CD4-positive, alpha-beta T cell (primary cell): ENCODE measurements at places on chromosomes 7 and 10.

DNA sequence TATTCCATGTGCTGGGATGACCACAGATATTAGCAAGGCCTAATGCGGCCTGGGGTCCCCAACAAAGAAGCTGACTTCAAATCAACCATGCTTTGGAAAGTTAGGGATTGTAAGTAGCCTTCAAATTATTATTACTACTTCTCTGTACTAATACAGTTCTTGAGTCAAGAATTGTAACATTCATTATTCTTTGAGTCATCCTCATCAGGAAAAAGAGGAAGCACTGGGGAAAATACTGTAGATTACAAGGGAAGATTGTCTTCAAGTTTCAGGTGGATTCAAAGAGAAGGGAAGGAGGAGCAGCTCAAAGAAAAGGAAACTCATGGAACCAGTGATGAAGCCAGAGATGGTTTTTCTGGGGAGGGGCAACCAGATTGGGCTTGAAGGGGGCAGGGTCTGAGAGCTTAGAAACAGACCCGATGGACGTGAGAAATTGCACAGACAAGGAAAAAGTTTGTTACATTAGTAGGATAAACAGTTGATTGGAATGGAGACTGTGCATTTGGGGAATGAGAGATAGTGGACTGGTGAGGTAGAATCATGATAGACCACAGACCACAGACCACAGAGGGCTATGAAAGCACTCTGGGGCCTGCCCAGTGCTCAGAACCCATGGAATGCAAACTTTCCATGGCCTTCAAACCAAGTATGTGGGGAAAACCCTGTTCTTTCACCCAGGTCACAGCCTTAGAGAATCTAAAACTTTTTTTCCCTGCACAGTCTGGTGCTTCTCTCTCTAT, 209.9 kb downstream of the ZNF365 start:
- DNase-seq = no peak

DNA sequence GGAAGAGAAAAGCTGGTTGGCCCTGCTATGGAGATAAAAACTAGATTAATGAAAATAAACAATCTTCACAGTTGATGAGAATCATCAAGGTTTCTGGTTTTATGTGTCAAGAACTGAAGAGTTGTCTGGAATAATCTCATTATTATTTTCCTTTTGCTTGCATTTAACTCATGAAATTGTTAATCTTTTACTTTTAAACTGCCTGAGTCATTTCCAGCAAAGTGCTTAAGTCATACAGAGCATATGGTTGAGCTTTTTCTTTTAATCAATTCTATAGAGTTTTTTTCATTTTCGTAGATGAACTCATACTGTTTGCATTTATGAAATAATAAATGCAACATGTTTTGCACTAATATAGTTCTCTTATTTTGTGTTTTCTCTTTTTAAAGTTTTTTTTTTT, 747.9 kb downstream of the NXPH1 start:
- no peak for DNase-seq

GRCh38 chr7:149496642-149497391, 792 bp downstream of the ZNF746 start:
- peak; percentile 65 for DNase-seq

DNA sequence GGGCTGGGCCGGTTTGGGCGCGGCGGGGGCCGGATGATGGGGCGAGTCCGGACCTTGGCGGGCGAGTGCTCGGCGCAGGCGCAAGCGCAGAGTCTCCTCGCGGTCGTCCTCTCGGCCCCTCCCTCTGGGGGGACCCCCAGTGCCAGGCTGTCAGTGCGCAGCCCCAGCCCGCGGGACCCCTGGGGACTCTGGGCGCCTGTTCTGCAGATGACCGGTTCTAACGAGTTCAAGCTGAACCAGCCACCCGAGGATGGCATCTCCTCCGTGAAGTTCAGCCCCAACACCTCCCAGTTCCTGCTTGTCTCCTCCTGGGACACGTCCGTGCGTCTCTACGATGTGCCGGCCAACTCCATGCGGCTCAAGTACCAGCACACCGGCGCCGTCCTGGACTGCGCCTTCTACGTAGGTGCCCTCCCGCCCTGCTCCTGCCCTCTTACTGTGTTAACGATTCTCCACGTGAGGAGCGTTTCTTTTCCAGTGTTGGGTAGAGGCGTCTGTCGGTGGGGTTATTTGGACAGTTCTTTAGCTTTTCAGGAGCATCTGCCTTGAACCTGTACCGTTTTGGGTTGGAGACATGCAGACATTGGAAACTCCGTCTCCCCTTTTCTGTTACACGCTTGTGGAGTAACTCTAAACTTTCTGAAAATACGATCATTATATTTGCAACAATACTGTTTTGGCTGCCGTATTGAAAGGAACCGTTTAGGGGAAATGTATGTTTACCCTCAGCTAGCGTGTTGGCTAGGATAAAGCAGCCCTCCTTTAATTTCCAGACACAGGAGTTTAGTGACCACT, 706 bp downstream of the BUB3 start:
- no peak for DNase-seq

DNA sequence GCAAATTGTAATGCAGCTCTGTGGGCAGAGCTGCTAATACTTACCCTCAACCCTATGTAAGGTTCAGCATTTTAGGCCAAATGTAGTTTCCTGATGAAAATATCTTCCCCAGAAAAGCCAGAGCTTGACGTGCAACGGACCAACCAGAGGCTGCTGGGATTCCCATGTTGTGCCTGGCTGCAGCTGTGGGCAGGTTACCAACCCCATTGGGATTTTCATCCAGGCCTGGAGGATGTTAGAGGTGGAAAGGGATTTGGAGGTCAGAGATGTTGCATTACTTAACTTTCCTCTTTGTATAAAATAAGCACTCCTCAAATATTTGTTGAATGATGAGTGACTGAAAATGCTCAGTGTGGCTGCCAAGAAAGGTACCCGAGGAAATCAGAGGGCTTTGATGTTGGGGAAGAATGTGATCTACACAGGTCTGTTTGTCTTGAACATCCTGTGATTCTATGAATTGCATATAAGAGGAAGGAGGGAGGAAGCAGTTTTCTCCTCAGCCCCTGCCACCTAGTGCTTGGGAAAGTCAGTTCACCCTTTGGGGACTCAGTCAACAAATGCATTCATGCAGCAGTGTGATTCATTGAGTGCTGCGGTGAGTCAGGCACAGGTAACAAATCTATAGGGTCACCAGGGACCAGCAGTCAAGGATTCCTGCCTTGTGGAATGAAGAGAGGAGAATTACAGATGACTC, 487.2 kb downstream of the RPS24 start:
- DNase-seq = peak; percentile 12

DNA sequence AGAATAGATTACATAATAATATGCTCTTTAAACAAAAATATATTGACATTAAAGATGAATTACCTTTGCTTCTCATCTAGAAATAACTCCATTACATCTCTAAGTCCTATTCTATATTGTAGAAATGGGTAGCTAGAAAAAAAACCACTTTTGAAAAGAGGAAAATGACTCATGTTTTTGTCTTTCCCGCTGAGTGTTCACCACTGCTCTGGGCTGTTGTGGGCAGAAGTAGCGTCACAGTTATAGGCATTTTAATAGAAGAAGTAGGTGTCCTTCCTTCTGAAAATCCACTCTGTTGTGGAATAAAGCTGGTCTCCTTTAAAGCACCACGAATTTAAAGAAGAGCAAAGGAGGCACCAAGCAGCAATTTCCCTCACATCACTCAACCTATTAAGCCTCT, 117.6 kb upstream of the NFE2L3 start:
- DNase-seq = no peak

- no peak for DNase-seq
Measured at GRCh38 chr7:22090512-22090911, 144.8 kb upstream of the CDCA7L start.

- DNase-seq = no peak
Measured at GRCh38 chr10:62384447-62385081, 10.4 kb downstream of the ZNF365 start.

- DNase-seq = no peak
Measured at GRCh38 chr7:13540429-13540828, 449.0 kb downstream of the ETV1 start.

- DNase-seq = no peak
Measured at GRCh38 chr7:140676306-140676705, 3.6 kb downstream of the ADCK2 start.

GRCh38 chr10:94123258-94123995, 129.7 kb downstream of the PLCE1 start:
- DNase-seq = no peak

- no peak for DNase-seq
Measured at GRCh38 chr10:71297343-71297742, 21.7 kb upstream of the SLC29A3 start.

DNA sequence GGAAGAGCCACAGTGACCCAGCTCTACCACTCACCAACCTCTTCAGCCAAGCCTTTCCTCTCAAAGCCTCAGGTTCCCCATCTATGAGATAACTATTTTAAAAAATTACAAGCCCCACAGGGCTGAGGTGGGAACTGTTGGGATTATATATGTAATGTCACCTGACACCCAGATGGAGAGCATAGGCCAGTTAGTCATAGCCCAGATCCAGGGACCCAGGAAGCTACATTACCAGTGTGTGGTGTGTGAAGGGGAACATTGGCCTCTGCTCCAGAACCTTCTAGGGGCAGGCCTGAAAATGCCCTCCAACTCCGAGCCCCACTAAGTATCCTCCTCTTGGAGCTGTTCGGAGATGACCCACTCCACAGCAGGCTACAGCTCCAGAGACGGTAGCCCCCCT, 162.4 kb downstream of the NRF1 start:
- no peak for DNase-seq

DNA sequence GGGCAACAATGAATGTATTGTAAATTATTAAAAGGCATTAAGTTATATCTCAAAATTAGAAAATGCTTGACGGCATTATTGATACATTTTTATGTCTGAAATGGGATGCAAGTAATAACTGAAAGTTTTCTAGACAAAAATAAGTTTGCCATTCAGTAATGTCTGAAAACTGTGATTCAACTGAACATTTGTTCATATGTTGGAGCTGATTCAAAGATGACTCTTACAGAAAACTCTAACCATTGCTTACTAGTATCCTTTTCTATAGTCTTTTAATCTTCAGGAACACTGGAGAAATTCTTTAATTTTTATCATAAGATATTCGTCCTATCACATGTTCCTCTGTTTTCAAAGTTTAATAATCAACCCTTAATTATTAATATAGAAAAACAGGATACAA, 71.1 kb upstream of the TFEC start:
- DNase-seq = no peak

GRCh38 chr7:17136126-17136525, 162.3 kb upstream of the AHR start:
- DNase-seq = no peak

DNA sequence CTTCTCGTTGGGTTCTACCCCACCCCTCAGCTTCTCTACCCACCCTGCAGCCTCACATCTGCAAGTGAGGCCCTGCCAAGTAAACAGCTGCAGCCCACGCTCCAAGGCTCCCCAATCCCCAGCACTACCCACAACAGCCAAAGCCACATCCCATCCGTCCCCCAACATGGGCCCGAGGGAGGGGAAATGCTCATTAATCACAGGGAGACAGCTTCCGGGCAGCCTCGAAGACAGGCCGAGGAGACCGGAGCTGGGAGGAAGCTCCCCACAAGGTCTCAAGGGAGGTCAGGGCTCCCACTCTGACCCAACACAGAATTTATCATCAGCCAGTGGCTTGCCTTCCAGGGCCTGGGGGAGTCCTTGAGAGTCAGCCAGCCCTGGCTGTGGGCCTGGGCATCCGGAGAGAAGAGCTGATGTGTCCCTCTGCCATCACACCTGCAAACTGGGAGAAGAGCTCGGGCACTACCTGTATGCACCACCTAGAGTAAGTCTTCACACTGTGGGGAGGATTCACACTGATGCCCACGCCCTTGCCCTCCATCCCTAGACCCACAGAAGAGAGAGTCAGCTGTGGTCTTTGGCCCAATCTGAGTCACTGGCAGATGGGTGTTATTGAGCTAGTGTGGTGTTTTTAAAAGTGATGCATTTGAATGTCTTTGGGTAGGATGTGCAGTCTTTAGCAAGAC, 115.5 kb upstream of the ZMIZ1 start:
- DNase-seq = no peak

- DNase-seq = no peak
Measured at GRCh38 chr7:151597541-151598444, 78.1 kb upstream of the RHEB start.

- DNase-seq = no peak
Measured at GRCh38 chr10:11378835-11379234, 232.6 kb downstream of the USP6NL start.

GRCh38 chr7:84088802-84089201, 105.8 kb downstream of the SEMA3A start:
- no peak for DNase-seq

DNA sequence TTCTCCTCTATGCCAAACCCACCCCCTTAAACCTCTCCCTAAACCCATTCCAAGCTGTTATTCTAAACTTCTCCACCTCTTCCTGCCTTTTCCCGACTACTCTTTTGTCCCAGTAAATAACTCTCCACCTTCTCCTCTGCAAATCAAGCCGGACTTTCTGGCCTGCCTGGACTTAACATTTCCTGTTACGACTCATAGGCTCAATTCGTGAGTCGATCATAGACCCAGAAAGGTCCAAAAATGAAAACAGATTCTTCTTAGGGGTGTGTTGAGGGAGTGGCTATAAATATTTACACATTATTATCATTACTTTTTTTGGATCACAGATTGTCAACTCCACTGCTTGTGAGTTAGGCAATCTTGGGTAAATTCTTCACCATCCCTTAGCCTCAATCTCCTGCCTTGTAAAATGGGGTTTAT, 59.0 kb upstream of the HABP2 start:
- DNase-seq = no peak
